Lower lobe of right lung (tissue), 2 donors: ENCODE measurements at places on chromosomes 4 and X. TPM values are rescaled to one million over a fixed set of nuclear protein-coding genes. Genes with fewer than 3 reads are reported as not detected.

DNA sequence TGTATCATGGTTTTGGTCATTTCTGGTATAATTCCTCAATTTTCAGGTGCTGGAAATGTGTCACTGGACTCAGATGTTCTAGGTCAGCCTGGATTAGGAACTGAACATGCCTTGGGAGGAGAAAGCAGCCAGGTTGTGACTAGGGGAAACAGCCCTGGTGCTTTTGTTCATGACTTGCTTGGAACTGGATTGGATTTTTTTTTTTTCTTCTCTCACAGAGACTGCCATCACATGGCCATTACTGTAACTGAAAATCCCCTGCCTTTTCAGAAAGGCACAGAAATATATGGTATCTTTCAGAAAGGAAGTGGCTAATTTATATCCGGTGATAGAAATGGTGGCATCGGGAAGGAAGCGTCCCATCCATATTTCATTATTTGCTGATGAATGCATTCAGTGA lies 34.6 kb downstream of the SEPTIN11 start:
- peak overlapping the region; percentile 38 for H3K27ac ChIP-seq
- H3K36me3 ChIP-seq = no peaks in the 10 kb centered on the region
- no peaks in the 10 kb centered on the region for H3K27me3 ChIP-seq
- no peak for DNase-seq
- peaks cover 85% of the 10 kb centered on the region for H3K4me1 ChIP-seq

GRCh38 chr4:22988526-22988925 lies 295.8 kb downstream of the GBA3 start:
- H3K27me3 ChIP-seq = no peaks in the 10 kb centered on the region
- H3K4me1 ChIP-seq = no peaks in the 10 kb centered on the region
- no peaks in the 10 kb centered on the region for H3K36me3 ChIP-seq
- H3K27ac ChIP-seq = no peak overlapping the region

Gene IL2RG
- 33.1 TPM for total RNA-seq

DNA sequence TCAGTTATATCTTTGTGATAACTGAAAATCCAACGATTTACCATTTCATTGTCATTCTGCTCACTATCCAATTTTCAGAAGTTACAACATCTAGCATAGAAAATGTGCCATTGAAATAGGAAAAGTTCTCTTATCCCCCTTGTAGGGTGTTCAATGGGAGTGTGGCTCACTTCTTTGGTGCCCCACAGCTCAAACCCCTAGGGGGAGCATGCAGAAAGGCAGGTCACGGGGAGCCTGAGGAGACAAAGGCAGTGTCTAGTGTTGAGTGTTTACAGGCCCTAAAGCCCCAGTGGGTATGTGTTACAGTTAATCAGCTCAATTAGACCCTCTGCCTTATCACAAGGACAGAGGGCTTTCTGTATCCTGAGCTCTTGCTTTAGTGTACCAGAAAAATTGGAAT lies 243.4 kb upstream of the GRID2 start:
- H3K27ac ChIP-seq = no peak overlapping the region
- H3K27me3 ChIP-seq = no peaks in the 10 kb centered on the region
- no peaks in the 10 kb centered on the region for H3K36me3 ChIP-seq
- no peaks in the 10 kb centered on the region for H3K4me1 ChIP-seq
- DNase-seq = no peak
- H3K4me3 ChIP-seq = no peak overlapping the region

- H3K36me3 ChIP-seq = no peaks in the 10 kb centered on the region
- DNase-seq = no peak
- H3K4me1 ChIP-seq = no peaks in the 10 kb centered on the region
- no peaks in the 10 kb centered on the region for H3K27me3 ChIP-seq
Measured at GRCh38 chr4:177448850-177449249, 6.6 kb upstream of the AGA start.

- no peaks in the 10 kb centered on the region for H3K36me3 ChIP-seq
- H3K27ac ChIP-seq = no peak overlapping the region
- no peaks in the 10 kb centered on the region for H3K4me1 ChIP-seq
Measured at GRCh38 chrX:104098919-104099318, 13.4 kb upstream of the ZCCHC18 start.

GRCh38 chr4:113694008-113694407 lies 67.5 kb downstream of the CAMK2D start:
- no peaks in the 10 kb centered on the region for H3K36me3 ChIP-seq
- H3K4me1 ChIP-seq = peaks cover 7% of the 10 kb centered on the region
- no peaks in the 10 kb centered on the region for H3K27me3 ChIP-seq
- no peak overlapping the region for H3K4me3 ChIP-seq
- no peak for DNase-seq
- H3K27ac ChIP-seq = no peak overlapping the region

Gene DRP2
- total RNA-seq = not detected

- no peaks in the 10 kb centered on the region for H3K36me3 ChIP-seq
- H3K27me3 ChIP-seq = no peaks in the 10 kb centered on the region
- H3K27ac ChIP-seq = no peak overlapping the region
- no peak for DNase-seq
Measured at GRCh38 chrX:118228456-118228855, 111.8 kb upstream of the KLHL13 start.

Gene SORCS2
- 5.8 TPM for total RNA-seq

GRCh38 chr4:153541456-153542096 lies 75.4 kb downstream of the TMEM131L start:
- H3K36me3 ChIP-seq = no peaks in the 10 kb centered on the region
- H3K4me3 ChIP-seq = no peak overlapping the region
- H3K27ac ChIP-seq = no peak overlapping the region
- DNase-seq = no peak
